ENCODE measurements at places on chromosomes 2 and 18.

- DNase-seq = peak; percentile 2
Observed at GRCh38 chr2:182717416-182717815, 1.4 kb downstream of the DNAJC10 start.

DNA sequence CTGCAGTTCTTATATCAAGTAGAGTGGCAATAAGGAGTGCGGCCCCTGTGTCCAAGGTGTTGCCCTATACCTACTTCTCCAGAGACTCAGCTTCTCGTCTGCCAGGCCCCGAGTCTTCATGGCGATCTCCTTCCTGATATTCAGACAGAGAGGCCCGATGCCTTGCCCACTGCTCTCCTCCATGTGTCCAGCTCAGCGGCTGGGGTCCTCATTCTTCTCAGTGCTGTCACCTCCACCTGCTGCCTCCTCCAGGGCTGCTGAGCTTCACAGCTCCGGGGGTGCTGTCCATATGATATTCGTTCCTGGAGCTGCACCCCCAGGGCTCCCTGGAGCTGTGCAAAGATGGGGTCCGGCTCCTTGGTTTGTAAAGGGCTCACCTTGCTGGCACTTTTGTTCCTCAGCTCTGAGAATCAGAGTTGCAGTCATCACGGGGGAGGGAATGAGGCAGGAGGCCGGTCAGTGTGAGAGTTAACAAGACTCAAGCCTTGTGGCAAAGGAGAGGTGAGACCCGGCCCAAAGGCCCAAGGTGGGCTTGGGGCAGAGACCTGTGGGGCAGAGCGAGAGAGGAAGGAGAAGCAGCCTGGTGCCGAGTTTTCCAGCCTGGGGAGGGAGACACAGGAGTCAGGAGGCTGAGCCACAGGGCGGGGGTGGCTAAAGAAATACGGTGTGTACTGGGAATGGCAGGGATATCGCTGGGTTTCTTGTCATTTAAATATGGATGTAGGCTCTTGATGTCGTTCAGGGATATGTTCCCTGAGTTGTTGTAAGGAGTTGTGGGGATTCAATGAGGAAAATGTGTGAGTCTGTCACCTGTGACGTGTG, 120.6 kb downstream of the CTIF start:
- no peak for DNase-seq

DNA sequence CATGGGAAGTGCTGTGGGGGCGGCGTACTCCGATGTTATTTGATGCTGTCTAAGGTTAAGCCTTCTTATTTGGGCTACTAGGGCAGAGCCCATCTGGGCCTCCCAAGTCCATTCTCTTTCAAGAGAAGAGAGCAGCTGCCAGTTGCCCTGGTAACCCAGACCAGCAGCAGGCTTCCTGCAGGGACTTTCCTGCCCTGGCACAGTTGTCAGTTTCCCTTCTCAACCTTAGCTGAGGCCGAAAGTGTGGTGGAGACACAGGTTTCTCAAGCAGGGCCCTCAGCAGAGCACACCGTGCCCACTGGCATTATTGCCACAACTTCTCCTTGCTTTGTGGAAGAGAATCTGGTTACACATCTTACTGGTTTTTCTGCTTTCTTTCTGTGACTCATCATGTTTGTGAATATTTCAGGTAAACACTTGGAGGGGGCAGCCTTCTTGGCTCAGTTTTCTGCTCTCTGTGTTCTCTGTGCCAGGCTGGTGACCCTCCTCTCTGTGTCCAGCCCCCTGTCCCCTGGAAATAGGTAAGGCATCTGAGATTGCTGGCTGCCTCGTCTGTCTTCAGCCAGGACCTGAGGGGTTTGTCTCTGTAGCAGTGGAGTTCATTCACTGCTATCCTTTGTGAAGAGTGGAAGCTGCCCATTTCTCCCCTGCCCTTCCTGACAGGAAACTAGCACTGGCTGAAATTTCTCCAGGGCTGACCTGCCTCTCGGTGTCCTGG, 111.0 kb downstream of the B3GNT2 start:
- DNase-seq = no peak

DNA sequence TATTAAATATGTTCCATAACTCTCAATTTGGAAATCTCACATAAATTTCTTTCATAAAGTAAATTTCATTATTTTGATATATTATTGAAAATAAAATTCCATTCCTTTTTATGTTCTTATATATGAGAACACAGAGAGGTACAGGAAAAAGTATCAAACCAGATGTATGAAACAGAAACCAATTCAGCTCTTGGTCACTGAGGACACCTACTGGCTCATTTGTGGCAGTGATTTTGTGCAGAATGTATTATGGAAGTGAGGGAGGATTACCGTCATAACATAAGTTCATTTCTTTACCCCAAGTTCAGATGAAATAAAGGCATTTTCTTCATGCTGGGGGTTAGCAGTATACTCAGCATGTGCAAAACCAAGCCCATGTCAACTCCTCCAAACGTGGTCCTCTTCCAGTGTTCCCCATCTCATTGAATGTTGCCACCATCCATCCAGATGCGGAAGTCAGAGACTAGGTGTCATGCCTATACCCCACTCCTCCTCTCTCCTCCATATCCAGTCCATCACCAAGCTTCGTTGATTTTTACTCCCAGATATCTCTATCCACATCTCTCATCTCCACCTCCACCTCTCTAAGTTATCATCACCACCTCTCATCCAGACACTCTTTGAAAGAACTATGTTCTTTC, 41.7 kb upstream of the MALL start:
- peak; percentile 73 for DNase-seq

DNA sequence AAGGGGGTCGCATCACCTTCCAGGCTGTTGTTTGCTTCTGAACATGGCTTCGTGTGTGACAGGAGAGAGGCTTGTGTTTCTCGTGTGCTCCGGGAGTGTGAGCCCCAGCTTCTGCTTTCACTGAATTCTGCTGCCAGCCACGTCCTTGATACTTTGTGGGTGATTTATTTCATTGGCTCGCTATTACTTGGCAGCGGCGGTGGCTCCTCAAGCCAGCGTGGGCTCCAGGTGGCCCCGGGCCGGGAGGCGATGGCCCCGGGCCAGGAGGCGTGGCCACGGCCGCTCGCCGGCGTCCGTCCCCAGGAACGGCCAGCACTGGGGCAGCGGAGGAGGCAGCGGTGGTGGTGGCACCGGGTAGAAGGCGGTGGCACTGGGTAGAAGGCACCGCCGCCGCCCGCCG, 63.1 kb downstream of the NAPG start:
- no peak for DNase-seq

DNA sequence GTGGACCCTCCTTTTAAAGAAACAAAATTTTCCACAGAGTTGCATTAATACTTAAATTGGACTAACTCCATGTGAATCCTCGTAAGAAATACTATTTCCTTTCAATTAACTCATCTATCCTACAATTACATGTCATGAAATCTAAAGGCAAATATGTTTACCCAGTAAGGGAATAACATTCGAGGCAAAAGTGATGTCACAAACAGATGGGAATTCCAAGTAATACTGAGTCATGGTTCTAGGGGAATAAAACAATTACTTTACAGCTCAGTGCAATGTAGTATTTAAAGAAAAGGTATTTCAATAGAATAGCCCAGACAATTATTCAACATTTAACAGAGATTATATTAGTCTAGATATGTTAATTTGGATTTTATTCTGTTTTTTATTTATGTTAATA, 205.8 kb downstream of the ZNF385B start:
- peak; percentile 38 for DNase-seq

All from kidney capillary endothelial cell (primary cell).